ENCODE measurements at places on chromosomes 3 and 15.
A peak's percentile ranks its signal among the peaks of the same experiment; 100 is the strongest.

DNA sequence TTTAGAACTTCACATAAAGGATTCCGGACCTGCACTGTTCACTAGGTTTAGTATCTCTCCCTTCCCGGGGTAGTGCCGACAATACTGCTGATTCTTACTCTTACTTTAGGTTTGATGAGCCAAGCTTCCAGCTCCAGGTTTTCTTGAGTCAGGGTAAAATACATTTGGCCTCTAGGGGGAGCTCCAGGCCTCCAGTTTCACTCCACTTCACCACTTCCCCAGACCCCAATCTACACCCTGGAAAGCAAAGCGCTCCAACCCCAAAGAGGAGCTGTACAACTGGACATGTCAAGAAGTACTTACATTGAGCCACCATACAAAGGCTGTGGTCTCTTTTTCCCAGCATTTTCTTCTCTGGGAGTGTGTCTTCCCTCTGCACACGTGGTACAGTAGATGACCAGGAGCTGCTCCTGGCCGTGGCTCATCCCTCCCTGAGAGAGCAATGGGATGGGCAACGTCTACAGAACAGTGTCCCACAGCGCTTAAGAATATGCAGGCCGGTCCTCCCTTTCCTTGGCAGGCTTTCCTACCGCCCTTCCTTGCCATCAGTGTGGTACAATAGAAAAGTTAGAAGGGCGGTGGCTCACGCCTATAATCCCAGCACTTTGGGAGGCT lies 93.9 kb upstream of the CCDC80 start:
- DNase-seq: peak; percentile 85

- DNase-seq: no peak
These were observed 120.7 kb upstream of the MDFIC2 start for GRCh38 chr3:70433091-70433490.

DNA sequence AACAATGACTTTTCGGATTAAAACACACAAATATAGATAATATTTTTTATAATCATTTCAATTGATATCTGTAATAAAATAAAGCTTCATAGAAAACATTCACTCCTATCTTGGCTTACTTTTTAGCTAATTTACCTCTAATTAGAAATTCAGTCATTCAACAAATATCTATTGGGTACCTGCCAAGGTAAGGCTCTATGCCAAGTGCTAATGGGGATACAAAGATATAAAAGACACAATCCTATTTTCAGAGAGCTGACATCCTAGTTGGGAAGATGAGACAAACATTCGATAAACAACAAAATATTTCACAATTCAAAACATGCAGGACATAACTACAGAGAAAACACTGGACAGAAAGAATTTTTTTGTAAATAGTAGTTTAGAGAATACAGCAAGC lies 63.3 kb downstream of the ULK4 start:
- no peak for DNase-seq

- peak; percentile 48 for DNase-seq
These were observed 210.2 kb downstream of the ADAMTS17 start for GRCh38 chr15:100131321-100132224.

DNA sequence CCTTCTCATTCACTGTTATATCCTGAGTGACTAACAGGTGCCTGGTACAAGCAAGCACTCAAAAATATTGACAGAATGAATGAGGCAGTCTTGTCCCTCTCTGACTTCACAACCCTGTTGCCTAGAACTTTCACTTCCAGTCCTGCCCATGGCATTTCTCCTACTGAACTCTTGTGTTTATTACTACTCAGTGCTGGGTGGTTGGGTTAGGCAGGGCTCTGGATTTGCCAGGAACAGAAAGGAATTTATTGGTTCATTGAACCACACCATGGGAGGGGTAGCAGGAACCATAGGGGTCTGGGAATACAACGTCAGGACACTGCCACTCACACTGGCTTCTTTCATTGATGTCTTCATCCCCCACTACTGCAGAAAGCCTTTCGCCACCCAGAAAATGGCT lies 41.9 kb upstream of the SEMA4B start:
- no peak for DNase-seq

- DNase-seq: no peak
These were observed 5.9 kb downstream of the CASR start for GRCh38 chr3:122189357-122189756.
